ENCODE measurements at places on chromosomes 13 and 19.

- DNase-seq, result no peak
Measured at GRCh38 chr19:20787786-20788185, 11.7 kb downstream of the ZNF66 start.

DNA sequence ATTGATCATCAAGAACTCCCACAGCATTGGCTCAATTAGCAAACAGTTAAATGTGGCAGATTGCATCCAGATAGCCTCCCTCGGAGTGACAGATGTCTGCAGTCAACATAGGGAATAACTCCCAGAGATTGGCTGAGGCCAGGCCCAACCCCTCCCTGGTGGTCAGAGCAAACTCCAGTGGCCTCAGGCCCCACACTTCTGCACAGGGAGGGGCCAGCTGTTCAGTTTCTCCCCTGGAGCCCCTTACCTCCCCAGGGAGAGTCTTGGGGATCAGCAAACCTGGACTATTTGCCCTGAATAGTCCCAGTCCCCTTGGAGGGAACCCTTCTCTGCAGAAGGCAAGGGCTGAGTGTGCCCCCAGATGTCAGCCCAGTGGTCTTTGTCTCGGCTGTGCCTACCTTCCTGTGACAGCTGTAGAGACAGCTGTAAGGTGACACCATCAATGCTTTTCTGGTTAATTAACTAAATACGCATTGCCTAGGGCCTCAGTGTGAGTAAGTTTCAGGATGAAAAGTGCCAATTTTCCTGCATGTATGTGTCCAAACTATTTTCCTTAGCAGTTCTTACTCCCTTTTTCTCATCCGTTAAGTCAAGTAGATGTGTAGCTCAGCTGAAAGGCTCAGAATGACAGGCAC lies 102.7 kb upstream of the UQCRFS1 start:
- no peak for DNase-seq

DNA sequence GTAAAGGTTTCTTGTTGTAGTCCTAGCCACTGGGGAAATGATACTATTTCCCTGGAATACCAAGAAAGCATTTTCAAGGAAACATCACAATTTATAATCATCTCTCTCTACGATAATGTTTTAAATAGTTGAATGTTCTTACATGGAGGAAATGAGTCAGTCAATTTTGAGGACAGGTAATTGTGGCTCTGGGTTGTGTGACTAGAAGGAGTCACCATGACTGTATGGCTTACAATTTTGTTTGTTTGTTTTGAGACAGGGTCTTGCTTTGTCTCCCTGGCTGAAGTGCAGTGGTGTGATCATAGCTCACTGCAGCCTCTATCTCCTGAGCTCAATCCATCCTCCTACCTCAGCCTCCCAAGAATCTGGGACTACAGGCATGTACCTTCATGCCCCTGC lies 47.4 kb downstream of the COG3 start:
- no peak for DNase-seq

DNA sequence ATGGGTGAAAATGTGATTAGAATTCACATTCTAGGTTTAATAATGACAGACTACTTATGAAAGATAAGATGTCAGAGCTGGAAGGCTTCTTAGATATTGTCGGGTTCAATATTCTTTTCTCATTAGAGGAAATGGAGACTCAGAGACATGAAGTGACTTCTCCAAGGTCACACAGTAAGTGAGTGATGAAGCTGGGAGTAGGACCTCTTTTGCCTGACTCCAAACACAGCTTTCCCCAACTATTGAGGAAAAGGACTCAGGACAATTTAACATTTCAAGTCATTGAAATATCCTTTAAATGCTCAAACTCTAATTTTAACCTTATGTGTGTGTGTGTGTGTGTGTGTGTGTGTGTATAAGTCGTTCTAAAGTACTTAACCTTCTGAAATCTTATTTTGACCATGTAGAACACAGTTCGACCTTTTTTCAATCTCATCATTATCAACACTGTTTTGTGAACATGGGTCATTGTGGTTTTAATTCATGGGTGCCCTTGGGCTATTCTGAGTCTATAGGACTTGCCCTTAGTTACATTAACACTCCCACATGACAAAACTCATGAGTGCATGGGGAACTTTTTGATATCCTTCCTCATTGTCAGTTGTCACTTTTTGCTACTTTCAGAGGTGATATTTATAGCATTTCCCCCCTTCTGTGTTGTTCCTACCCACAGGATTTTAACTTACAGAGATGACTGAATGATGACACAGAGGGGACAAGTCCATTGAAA lies 53.0 kb downstream of the LRCH1 start:
- no peak for DNase-seq

GRCh38 chr13:46489586-46490023 lies 63.4 kb upstream of the LRCH1 start:
- no peak for DNase-seq

DNA sequence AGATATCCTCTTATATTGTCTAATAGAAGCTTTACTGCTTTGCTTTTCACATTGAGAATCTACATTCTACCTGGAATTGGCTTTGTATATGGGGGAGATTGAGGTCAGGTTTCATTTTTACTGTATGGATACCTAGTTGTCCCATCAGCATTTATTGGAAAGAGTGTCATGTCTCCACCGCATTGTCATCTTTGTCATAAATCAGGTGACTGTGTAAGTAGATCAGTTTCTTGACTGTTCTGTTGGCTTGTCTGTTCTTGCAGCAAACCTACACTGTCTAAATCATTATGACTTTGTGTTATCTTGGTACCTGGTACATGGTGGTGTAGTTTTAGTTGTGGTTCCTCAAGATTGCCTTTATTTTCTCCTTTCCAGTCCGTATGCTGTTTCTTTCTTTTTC lies 5.8 kb downstream of the URI1 start:
- DNase-seq, result no peak

- no peak for DNase-seq
Measured at GRCh38 chr19:52022193-52022592, 6.0 kb downstream of the ZNF614 start.

GRCh38 chr19:24051516-24051915 lies 35.5 kb upstream of the ZNF254 start:
- DNase-seq, result no peak

GRCh38 chr19:294946-295686 lies 3.9 kb upstream of the PLPP2 start:
- DNase-seq, result no peak

DNA sequence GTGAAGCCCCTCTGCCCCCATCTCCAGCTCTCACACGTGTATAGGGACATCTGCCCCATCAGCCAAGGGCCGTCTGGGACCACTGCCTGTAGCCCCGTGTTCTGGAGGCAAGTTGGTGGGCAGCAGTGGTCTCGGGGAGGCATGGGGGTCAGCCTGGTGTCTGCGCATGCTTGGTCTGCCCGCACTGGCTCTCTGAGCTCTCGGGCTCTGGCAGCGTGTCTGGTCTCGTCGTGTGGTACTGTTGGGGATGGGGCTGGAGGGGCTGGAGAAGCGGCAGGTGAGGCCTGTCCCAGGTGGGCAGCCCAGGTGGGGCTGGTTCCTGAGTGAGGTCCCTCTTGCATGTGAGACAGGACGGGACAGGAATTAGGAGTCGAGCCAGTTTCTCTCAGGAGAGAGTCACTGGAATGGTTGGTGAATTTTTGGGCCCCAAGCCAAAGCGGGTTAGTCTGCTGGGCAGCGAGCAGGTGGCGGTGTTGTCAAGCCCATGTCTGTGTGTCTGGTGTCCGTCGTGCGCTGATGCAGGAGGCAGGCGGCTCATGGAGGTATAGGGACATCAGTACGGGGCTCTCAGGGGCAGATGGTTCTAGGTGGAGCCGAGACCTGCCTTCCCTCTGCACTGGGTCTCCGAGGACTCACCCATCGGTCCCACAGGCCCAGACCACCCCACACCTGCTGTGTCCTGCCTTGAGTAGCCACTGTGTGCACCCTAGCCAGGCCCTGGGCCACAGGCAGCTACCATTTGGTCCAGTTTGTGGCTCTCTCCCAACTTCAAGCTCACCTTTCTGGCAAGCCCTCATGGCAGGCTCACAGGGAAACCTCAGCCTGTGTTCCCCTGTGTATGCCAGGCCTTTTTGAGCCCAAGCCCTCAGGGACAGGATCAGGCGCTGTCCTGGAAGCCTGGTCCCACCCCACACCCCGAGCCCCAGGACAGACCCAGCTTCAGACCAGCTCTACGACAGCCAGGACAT lies 18.2 kb downstream of the COMP start:
- no peak for DNase-seq

GRCh38 chr19:41161903-41162302 lies 31.1 kb upstream of the CYP2S1 start:
- DNase-seq, result no peak

DNA sequence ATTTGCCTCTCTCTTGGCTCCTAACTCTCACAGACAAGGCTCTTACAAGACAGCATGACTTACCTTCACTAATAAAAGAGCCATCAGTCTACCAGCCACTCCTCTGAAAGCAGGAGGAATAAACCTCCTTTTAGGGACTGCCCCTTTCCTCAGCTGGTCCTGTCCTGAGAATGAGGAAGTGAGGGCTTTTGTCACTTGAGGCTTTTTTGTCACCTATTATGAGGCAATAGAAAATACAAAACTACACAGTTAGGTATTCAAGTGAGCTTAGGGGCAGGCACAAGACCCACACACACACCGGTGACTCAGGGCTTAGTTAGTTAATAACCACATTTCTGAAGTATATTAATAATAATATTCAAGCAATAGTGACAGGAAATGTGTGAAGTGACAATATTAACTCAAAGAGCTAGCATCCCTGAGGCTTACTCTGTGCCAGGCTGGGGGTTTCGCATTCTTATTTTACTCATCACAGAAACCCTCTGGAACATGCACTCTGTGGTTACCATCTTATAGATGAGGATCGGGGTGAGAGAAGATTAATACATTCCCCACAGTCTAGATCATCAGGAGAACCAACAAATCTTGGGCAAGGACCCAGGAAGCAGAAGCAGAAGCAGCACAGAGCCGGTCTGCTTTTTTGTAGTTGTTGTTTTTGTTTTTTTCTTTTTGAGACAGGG lies 379.9 kb downstream of the LIG4 start:
- DNase-seq, result no peak

Data from stimulated activated CD8-positive, alpha-beta memory T cell treated with anti-CD3 and anti-CD28 coated beads, Interleukin-12 subunit alpha, Interleukin-12 subunit beta, amount 100 ng/mL, for 4 hours (primary cell).